Stimulated activated CD4-positive, alpha-beta T cell treated with anti-CD3 and anti-CD28 coated beads, TNF-alpha, amount 100 ng/mL, for 1 hour (primary cell): ENCODE measurements at places on chromosomes 7 and 10.
A peak's percentile ranks its signal among the peaks of the same experiment; 100 is the strongest.

GRCh38 chr7:132249256-132249971 is 326.9 kb downstream of the PLXNA4 start:
- DNase-seq, result no peak

GRCh38 chr7:31981874-31982390 is 88.3 kb downstream of the PDE1C start:
- no peak for DNase-seq

DNA sequence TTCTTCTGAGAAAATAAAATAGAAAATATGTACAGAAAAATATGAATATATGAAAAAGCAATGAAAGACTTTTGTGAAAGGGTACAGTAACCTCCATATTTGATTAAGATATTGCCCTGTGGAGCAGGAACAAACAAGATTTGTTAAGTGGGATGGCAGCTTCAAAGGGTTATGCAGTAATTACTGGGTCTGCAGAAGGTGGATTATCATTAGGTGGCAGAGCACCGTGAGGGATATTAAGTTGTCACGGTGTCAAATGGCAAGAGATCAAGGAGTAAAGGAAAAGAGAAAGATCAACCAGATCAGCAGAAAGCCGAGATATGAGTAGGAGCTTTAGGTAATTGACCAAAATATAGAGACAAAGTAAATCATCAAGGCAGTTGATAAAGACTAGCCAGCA is 44.1 kb downstream of the DGKB start:
- DNase-seq, result no peak

DNA sequence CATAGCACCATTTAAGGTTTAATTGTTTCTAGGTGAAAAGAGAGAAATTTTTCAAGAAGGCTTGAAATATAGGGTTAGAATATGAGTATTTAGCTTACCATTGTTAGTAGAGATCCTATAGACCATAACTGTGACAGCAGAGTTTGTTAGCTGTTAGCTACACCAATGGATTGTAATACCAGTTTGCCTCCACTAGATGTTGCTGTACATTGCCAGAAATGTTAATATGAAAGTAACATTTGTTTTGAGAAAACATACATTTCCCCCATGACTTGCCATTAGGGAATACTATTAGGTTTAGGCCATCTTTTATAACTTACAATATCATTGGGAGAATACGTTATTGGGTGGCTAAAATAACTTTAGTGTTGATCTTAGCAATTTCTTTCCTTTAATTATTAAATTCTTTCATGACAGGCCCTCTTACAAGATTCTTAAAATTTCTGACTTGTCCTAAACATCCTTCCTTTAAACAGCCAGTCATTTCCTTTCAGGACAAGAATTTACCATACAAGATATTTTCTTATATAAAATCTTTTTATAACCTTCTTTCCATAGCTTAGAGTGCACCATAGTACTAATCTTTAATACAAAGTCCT is 39.5 kb downstream of the ZNF117 start:
- no peak for DNase-seq

GRCh38 chr10:43094085-43094484 is 17.2 kb downstream of the RET start:
- DNase-seq, result no peak

GRCh38 chr7:22627136-22627535 is 99.9 kb upstream of the IL6 start:
- DNase-seq, result no peak

GRCh38 chr10:6128087-6128486 is 39.3 kb downstream of the RBM17 start:
- no peak for DNase-seq

- no peak for DNase-seq
These were observed 89.4 kb downstream of the JAZF1 start for GRCh38 chr7:28091190-28091589.

DNA sequence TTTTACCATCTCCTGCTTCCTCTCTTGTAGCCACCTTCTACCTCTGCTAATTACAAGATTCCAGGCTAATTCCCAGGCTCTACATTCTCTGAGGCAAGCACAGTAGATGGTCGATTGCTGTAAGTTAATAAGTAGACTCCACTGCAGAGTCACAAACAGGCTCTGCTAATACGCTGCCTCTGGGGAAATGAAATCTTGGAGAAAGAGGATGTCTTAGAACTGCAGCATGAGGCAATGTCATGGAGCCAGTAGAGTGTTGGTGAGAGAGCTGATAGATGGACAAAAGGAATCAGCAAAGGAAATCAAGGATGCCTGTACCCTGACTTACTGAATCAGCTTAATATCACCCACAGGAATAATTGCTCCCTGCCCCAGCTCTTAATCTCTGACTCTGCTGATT is 1260.3 kb downstream of the XPNPEP1 start:
- no peak for DNase-seq

DNA sequence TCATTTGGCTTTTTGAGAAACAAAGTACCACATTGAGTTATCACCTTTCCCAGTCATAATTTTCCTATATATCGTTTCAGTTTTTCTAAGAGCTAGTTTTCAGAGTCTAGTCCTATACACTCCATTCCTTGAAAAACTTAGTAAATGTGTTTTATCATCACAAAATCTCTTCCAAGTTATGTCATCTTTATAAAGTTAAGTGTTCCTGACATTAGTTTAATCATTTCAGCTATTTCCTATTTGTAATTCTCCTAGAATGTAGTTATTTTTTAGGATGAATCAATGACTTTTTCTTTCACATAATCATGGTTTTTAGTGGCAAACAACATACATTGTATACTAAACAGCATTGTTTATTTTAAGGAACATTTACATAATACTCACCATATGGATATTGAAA is 191.7 kb upstream of the BET1 start:
- no peak for DNase-seq

GRCh38 chr7:154860621-154861375 is 142.1 kb downstream of the PAXIP1 start:
- DNase-seq, result no peak

DNA sequence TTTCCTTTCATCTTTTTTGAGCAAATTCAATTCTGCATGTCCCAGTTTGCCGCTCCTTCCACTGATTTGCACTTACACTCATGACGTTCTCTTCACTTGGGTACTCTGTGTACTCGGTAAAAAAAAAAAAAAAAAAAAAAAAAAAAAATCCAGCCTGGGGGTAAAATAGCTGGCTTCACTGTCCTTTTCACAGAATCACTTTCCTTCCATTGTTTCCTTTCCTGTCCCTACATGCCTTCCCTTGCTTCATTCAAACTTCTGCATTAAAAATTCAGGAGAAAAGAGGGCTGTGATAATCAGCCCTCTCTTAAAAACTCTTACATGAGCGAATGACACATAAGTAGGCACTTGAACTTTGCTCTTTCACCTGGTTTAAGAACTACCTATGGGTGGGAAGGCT is 8.7 kb downstream of the ANKRD1 start:
- DNase-seq, result no peak

GRCh38 chr7:151708610-151709009 is 168.3 kb downstream of the PRKAG2 start:
- no peak for DNase-seq

GRCh38 chr10:125048094-125048864 is 106.4 kb downstream of the ZRANB1 start:
- DNase-seq, result peak; percentile 5
